Stromal cell of bone marrow (primary cell): ENCODE measurements at places on chromosomes 7 and 10.

DNA sequence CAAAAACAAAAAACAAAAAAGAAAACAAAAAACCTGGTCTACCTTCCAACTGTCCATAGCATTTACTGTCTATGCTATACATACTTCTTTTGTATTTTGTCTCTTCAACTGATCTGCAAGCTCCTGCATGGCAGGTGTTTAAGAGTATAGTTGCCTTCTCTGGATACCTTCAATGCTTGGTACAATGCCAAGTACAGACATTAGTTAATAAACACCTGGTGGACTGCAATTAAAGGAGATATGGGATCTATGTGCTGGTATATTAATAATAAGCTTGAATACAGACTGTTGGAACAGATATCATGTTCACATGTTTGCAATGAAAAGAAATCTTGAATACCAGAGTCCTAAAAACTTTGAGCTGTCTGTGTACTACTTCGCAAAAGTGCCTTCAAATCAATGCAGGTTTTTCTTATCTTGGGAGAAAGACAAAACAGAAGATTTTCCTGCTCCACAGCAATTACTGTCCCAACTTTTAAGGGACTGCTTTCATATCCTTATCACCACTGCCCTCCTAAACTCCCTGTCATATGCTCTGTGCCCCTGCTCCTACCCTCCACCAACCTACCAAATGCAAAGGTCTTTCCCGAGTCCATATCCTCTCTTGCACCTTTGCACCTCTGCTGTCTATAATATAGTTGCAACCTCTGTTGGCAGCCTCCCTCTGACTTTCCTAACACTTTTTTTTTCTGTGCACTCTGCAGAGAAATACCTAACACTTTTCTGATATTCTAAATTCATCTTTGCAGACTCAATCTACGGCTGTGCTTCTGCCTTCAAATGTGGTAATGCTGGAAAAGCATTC is 85.1 kb downstream of the DNMBP start:
- DNase-seq: no peak

DNA sequence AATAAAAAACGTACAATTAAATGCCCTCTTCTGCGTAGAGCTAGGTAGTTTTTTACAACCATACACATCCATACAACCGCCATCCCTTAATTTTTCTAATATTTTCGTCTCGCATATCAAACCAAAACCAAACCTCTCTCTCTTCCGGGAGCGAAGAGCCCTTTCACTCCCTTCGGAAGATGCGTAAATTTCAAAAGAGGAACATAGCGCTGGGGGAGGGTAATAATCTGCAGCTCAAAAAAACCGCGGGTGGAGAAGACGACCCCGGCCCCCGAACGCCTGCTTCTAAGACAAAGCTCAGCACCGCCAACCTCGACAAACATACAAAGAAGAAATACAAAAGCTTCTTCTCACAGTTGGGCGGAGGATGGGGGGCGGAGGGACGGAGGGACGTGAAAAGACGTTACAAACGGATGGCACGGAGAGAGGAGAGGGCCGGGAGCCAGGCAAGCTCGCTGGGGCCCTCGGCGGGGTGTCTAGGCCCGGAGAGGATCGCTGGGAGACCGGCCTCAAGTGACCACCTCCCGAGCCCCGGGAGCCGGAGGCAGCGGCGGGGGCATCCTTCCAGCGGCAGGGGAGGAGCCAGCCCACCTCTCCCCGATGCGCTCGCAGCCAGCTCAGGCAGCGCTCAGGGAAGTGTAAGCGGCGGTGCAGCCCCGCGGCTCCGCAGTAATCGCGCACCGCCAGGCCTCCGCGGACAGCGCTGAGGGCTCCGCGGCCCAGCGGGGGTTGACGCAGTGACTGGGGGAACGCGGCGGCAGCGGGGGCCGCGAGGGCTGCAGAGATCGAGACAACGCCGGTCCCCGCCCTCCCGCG is 851 bp downstream of the MKRN1 start:
- no peak for DNase-seq

GRCh38 chr7:138350701-138351357 is 109.2 kb upstream of the TRIM24 start:
- DNase-seq: no peak

- DNase-seq: no peak
Observed at GRCh38 chr10:28090506-28090905, 91.6 kb upstream of the ODAD2 start.

DNA sequence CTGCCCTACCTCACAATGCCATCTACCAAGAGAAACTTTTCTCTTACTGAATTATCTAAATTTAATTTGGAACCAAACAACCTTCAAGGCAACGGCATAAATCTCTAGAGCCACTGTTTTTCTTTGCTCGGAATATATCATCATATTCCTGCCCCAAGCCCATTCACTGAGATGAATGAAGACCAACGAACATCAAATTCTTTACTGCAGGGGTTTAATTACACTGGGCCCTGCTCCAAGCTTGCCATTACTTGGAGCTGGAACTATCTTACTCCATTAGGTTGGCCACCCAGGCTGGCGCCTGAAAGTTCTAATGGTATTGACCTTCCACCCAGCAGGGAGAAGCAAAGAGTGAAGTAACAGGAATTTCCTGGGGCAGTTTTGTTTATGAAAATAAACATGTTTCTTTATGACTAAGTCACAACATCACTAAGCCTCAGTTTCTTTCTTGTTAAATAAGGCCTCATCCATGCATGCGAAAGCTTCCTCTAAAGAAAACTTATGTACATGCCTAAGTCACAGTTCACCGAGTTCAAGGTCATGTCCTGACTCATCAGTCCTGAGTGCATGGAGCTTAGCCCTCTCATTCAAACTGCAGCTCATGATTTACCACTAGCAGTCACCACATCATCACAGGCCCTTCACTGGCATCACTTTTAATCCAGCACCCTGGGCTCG is 42.1 kb upstream of the ANAPC16 start:
- DNase-seq: no peak

- no peak for DNase-seq
Observed at GRCh38 chr10:104103956-104104355, 18.0 kb upstream of the SFR1 start.

DNA sequence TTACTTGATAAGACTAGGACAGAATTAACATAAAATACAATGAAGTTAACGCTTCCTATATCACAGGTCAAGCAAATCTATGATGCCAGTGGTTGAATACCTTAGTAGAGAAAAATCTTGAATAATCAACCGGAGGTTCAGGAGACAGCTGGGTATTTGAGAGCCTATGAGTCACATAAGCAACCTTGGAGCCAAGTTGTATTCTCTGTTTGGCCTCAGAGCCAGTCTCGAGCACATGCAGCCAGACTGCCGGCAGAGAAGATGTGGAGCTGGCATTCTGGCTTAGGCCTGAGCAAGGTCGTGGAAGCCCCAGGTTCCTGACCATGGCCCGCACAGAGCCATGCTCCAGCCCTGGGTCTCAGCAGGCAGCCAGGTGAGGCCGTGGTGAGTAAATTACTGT is 90.3 kb downstream of the FAM204A start:
- DNase-seq: no peak
